ENCODE measurements at places on chromosomes 12 and 14.

DNA sequence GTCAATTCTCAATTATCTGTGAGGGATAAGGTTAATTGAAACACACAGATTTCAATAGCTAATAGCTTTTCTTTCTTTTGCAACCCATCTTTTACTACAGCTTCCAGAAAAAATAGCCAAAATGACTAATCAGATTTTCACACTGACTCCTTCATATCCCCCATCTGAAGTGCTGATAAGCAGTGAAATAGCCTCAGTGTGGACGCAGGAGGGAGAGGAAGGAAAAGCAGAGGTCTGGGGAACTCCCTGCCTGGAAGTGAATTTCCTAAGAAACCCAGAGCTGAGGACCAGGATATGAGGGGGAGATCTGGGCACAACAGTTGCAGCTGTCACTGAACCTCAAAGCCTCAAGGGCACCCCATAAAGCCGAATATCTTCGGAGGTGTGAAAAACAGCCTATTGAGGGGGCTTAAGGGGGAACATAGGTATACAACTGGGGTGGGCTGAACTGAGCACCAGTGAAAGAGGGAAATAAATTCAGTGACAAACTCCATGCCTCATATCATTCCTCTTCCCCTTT lies 60.9 kb downstream of the EMP1 start:
- DNase-seq = no peak

GRCh38 chr12:81070846-81071245 lies 7.0 kb upstream of the ACSS3 start:
- no peak for DNase-seq

GRCh38 chr14:96926001-96926400 lies 128.8 kb downstream of the VRK1 start:
- no peak for DNase-seq

DNA sequence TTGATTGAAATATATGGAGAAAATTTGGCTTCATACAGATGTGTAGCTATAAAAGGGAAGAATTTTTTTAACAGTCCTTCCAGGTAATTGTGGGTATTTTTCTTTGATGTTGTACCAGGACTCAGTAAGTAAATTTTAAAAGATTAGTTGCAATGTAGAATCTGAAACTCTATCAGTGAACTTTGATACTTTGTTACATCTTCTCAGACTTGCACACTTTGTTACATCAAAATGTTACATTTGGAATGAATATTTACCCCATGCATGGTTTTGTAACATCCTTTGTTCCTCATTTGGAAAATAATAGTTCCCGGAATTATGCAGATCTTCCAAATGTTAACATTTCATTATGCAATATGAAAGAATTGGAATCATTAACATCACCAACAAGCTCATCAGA lies 13.8 kb downstream of the MTHFD1 start:
- no peak for DNase-seq

All from GM12891 (cell line).